Mesendoderm (in vitro differentiated cells): ENCODE measurements at places on chromosomes 2 and 18.

- DNase-seq: no peak
These were observed 24.5 kb downstream of the ABI2 start for GRCh38 chr2:203352604-203353255.

DNA sequence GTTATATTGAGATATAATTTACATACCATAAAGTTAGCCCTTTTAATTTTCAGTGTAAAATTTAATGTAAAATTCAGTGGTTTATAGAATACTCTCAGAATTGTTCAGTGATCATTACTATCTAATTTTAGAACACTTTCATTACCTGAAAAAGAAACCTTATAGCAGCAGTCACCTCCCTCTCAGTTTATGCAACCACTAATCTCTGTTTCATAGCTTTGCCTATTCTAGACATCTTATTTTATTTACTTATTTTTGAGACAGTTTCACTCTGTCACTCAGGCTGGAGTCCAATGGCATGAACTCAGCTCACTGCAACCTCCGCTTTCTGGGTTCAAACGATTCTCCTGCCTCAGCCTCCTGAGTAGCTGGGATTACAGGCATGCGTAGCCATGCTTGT is 479.6 kb downstream of the DPP10 start:
- DNase-seq: no peak

- DNase-seq: no peak
These were observed 304.5 kb downstream of the NDUFA10 start for GRCh38 chr2:239720361-239721360.

- DNase-seq: peak; percentile 82
These were observed 1.4 kb downstream of the RNF138 start for GRCh38 chr18:32093102-32093511.

GRCh38 chr2:186256540-186256939 is 229.5 kb upstream of the ZC3H15 start:
- peak; percentile 61 for DNase-seq

GRCh38 chr2:48619526-48619925 is 1.9 kb downstream of the GTF2A1L start:
- DNase-seq: no peak

- no peak for DNase-seq
These were observed 1740.2 kb upstream of the CELF4 start for GRCh38 chr18:39305766-39306165.

DNA sequence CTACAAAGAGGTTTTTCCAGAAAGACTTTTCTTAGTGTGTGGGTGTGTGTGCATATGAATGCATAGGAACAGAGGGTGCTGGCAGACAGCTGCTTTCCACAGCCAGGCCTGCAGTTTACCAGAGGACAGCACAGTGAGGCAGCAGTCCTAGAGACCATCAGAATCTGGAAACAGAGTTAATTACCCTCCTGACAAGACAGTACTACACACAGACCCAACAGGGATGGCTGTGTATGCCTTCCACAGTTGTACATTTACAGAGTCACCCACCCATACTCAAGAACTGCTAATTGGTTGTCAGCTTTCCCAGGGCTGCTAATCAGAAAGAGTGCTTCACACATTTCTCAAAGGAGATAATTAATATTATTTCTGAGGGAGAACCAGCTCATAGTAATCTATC is 104.7 kb downstream of the FEZ2 start:
- DNase-seq: no peak

GRCh38 chr2:161423421-161424393 is 7.6 kb downstream of the TBR1 start:
- peak; percentile 72 for DNase-seq

DNA sequence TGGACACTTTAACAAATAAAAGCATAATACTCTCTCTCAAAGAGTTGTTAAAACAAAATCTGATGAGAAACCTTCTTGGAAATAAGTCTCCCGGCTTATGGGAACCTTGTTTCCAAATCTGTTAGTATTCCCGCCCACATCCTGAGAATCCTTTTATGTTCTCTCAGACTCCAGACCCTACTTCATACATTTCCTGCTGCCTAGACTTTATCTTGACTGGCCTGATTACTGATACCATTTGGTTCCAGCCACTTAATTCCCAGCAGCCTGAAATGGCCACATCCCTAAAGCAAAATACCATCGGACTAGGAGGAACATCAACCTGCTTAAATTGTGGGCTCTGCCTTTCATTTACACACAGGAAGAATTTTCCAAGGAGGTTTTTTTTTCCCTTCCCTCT is 79.1 kb upstream of the CYP1B1 start:
- peak; percentile 80 for DNase-seq

DNA sequence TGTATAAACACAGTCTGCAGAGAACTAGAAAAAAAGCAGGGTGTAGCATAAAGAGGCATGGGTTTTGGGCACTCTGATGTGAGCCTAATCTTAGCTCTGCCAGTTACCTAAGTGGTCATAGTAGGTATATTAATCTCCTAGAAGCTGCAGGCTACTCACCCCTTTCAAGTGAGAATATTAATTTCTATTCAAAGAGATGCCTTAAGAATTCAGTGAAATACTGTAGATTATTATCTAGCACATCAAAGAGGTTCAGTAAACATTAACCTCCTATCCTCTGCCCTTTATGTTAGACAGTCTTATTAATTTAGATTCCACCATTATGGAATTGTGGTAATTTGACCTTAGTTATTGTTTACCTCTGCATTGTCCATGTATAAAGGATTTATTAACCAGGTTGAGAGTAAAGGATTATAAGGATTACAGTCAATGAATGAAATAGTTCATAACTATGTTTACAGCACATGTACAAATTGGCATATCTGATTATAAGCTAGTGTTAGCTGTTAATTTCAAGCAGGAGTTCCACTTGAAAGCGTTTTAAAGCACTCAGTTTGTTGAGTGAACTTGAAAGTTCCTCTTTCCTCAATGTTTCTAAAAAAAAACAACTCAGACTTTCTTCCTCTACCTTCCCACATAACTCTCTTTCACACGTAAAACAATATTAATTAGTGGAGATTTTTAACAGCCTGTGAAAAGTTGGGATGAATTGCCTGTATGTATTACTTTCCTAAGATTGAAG is 150.6 kb upstream of the EPC2 start:
- no peak for DNase-seq

DNA sequence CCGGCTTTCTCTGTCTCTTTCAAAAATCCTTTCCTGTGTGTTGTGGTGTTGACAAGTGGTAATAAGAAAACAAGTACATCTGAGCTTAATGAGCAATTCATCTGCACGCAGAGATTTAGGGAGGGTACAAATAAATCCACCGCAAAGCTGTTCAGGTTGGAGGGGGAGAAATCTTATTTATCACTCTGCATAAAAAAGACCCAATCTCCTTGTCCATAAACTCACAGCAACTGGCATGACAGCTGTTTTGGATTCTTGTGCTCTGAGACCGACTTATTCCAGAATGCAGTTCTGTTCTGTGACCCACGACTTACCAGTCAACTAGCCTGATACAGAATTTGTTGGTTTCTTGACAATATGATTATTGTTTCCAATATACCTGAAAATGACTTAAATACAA is 380.1 kb downstream of the SOX11 start:
- DNase-seq: no peak

GRCh38 chr2:47031909-47032668 is 116.5 kb upstream of the MCFD2 start:
- DNase-seq: peak; percentile 37

DNA sequence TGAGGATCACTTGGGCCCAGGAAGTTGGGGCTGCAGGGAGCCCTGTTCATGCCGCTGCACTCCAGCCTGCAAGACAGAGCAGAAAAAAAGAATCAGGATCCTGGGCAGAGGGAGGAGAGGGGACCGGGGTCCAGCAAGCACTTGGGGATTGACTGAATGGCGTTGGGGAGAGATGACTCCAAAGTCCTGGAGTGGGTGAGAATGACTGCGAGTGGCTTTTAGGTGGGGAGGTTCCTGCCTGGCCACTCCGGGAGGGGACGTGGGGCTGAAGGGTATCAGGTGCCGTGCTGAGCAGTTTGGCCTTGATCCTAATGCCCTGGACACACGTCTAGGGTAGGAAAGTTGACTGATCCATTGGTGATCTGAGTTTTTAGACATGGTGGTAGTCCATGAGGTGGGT is 3.5 kb upstream of the NFATC1 start:
- no peak for DNase-seq

- DNase-seq: no peak
These were observed 84.9 kb downstream of the ACKR3 start for GRCh38 chr2:236654496-236654895.

- no peak for DNase-seq
These were observed 24.2 kb upstream of the TANK start for GRCh38 chr2:161135951-161136593.

DNA sequence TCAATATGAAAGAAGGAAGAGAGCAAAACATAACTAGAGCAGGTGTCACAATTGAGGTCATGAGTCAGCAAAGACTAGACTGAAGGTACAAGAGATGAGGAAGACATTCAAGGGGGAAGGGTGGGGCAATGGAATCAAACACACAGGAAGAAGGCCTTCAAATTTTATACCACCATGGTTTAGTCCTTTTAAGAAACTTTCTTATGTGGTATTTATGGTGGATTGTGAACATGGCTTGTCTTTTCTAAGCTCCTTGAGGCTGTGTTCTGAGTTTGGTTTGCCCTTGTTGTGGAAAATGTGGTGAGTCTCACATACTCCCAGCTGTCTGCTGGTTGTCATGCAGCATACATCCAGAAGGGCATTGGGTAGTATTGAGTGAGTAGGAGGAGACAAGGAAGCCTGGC is 62.1 kb downstream of the NABP1 start:
- DNase-seq: no peak

GRCh38 chr2:7758073-7758759 is 841.0 kb downstream of the RNF144A start:
- DNase-seq: no peak

GRCh38 chr2:68734176-68734575 is 435 bp upstream of the ARHGAP25 start:
- DNase-seq: no peak

- no peak for DNase-seq
These were observed 302.7 kb upstream of the MGAT5 start for GRCh38 chr2:133951209-133951608.

- no peak for DNase-seq
These were observed 48.0 kb downstream of the CDK15 start for GRCh38 chr2:201854221-201854801.

DNA sequence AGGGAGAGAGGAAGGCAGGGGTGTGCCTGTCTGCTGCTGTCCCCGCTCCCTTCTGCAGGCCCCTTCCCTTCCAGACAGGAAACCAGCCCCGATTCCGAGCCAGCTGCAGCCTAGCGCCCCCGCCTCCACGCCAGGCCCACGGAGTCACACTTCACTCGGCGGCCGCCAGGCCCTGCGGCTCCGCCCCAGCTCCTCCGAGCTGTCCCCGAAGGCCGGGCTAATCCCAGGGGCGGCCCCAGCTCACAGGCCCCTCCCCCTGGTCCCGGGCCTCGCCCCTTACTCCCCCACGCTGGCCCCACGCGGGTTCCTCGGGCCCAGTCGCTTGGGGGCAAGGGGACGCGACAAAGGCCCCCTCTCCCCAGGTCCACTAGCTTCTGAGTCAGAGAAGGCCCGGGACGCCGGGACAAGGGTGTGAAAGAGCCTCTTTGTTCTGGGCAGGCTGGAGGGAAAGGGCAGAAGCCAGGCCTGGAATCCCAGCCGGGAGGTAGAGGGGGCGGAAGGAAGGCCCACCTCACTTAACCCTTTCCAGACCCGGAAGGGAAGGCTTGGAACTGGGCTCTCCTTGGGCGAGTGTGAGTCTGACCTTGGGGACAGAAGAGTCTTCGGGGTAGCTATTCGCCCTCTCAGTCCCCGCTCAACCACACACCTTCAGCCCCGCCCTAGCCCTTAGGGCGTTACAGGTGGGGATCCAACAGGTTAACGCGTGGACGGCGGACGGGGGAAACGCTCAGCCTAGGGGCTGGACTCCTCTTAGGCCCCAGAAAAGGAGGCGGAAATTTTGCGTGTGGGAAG is 1.2 kb downstream of the RTKN start:
- DNase-seq: peak; percentile 96

DNA sequence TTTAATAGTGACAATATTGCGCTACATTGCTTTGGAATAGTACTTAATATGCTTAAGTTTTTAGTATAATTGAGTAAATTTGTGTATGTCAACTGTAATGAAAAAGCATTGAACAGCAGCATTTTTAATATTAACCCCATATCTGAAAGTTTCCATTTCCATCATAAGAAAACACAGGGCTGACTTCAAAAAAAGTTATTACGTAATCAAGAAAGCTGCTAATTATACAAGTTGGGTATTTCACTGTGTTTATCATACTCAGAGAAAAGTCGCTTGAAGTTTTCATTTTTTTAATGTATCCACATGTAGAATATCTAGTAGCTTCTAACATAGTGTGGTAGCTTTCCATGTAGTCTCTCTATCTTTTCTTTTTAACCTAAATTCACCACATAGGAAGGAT is 146.5 kb downstream of the PKP4 start:
- DNase-seq: no peak

DNA sequence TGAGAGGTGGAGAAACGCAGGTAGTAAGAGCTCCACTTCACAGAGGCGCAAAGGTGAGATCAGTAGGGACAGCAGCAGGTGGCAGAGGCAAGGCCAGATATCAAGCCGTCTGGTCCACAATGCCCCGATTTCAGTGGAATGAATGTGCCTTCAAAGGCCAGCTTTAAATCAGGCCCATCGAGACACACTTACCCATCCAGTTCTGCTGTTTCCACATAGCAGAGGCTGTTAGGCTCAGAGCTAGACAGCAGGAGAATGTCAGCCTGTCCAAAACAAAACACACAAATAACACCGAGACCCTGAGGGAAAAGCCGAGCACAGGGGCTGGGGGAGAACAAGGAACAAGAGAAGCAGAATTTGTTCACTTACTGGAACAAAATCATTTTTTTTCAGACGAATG is 75.8 kb upstream of the NARS1 start:
- no peak for DNase-seq
